NCI-H1417 (cell line): ENCODE measurements at places on chromosomes 5 and 9.
A peak's percentile ranks its signal among the peaks of the same experiment; 100 is the strongest.

- DNase-seq, result no peak
Measured at GRCh38 chr5:106116682-106117081, 1554.1 kb downstream of the EFNA5 start.

GRCh38 chr5:21649969-21650368 is 1203.2 kb downstream of the CDH12 start:
- DNase-seq, result peak; percentile 89

- DNase-seq, result no peak
Measured at GRCh38 chr9:6305954-6306563, 22.1 kb upstream of the TPD52L3 start.

DNA sequence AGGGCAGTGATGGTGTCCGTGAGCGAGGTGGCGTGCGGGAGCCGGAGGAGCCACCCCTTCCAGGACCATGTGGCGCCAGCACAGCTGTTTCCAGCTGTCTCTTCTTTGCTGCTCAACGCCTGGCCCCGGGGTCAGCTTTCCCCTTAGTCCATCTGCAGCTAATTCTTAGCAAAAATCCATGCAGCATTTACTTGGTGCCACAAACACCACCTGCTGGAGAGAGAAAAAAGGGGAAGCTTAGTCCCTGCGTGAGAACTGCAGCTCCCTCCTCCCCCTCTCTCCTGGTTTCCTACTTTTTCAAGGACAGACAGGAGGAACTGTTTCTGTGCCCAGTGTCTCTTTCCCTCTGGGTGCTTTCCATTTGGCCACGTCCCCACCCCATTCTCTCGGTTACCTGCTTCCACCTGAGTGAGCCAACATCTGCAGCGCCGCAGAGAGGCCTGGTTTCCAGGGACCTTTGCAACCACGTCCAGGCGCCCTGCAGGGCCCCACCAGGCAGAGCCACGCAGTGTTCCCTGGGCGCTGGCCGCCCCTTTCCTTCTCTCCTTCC is 3.4 kb downstream of the SLC6A19 start:
- DNase-seq, result peak; percentile 14

DNA sequence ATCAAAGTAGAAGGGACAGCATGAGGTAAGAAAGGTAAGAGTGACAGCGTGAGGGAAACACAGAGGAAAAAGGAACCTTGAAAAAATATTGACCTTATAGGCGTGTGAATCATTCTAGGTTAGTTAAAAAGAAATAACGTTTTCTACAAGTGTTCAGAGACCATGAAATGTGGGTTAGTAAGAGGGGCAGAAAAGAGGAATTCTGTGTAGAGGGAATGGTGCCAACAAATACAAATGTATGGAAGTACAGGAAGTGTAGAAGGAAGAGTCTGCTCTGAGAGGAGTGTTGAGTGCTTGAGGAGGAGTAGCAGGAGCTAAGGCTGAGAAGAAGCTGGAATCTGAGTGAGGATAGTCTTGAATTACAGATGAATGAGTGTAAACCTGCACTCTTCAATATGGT is 418.6 kb upstream of the RIOK2 start:
- no peak for DNase-seq

GRCh38 chr5:36007366-36007765 is 16.2 kb upstream of the UGT3A1 start:
- no peak for DNase-seq

DNA sequence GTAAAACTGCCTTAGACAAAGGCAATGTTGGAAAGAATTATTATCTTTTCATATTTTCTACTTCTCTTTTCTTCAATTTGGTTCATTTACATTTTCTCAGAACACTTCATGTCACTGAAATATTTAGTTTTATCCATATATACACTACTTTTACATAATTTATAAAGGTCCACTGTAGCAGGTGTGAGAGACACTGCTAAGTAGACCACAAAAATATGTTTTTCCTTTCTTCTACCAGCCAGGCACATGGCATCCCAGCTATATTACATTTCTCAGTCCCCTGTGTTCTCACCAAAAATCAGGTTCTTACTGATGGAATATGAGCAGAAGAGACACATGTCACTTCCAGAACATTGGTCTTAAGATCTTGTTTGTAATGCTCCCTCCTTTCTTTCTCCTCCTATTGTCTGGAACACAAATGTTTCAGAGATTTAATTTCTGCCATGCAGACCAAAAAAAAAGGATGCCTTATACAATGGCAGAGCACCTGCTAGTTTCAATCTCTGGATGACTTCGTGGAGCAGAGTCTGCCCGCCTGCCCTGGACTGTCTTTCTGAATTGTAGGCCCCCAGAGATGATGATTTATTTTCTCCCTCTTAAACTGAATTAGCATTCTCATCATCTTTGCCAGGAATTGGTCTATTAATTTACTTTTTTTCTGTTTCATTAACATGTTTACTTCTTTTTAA is 125.4 kb upstream of the ACOT12 start:
- DNase-seq, result no peak

- DNase-seq, result no peak
Measured at GRCh38 chr9:135876936-135877335, 30.4 kb downstream of the CAMSAP1 start.

GRCh38 chr5:91211997-91212713 is 171.0 kb downstream of the ARRDC3 start:
- no peak for DNase-seq

DNA sequence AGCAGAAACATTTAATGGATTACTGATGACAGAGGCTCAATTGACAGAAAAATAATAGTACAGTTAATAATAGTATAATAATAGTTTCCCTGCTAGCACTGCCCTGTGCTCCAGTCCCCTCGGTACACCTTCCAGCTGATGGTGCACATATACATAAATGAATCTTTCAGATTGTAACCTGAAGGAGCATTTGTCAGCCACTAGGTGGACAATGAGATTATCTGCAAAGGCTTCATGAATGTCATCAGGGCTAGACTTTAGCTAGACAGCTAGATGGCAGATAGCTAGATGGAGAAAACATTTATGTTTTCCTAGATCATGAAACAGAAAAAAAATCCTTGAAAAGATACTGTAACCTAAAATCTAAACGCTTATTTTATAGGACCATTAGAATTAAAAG is 304.4 kb upstream of the SMC2 start:
- DNase-seq, result no peak

GRCh38 chr9:135813671-135814290 is 93.6 kb downstream of the CAMSAP1 start:
- DNase-seq, result no peak

DNA sequence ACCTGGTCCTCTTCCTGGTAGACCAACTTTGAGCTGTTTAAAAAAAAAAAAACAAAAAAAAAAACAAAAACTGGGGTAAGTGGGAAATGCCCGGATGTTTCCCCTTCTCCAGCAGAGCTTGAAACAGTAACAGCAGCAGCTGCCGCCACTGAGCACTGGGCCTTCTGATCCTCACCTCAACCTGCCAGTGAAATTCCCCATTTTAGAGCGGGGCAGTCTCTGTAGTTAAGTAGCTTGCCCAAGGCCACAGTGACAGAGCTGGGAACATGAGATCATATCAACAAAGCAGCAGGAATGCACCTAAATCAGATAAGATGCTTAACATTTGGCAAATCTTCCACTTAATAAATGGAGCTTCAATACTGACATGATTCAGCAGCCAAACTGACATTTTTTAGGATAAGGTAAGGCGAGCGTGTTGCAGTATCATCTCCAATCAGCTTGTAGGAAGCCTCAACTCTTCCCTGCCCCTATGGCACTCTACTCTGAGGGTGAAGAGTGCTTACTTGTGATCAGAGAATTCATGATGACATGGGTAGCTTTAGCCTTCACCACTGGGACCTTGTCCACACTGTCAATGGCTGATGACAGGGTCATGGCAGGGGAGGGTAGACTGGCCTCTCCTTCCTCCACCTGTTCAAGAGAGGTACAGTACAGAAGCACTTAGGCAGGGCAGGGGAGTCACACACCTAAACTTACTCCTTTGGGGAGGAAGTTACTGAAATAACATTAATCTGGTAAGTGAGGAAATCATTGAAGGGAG is 9.3 kb downstream of the KIAA1191 start:
- no peak for DNase-seq

- no peak for DNase-seq
Measured at GRCh38 chr5:122954719-122955118, 81.8 kb downstream of the PPIC start.

- no peak for DNase-seq
Measured at GRCh38 chr5:35313291-35313690, 83.0 kb upstream of the PRLR start.

- no peak for DNase-seq
Measured at GRCh38 chr5:28216939-28217360, 1178.6 kb upstream of the CDH9 start.

DNA sequence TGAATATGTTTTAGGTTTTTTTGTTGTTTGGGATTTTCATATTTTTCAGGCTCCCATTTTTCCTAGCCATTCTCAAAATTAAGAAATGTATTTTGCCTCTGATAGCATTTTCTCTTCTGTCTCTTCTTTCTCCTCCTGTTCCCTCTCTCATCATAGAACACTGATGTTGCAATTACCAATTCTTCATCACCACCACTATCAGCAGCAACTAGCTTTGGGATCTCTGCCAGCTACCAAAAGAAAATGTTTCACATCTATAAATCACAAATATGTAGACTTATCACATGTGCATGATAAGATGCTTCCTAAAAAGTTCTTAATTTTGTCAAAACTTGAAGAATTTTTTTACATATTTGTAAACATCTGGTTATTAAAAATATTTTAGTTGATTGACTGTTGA is 887.1 kb downstream of the MAT2B start:
- DNase-seq, result no peak

- DNase-seq, result no peak
Measured at GRCh38 chr5:37615184-37615583, 224.7 kb downstream of the GDNF start.

DNA sequence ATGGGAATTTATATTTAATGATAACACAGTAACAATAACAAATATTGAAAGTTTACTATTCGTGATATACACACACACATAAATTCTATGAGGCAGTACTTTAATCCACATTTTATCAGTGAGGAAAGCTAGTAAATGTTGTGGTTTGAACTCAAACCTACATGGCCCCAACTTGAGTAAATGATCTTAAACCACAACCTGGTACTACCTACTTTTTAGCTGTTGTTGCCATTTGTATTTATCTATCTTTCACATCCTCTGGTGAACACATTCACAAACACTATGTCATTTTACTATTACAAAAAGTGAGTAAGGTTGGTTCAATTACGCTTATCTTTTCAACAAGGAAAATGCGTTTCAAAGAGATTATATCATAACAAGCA is 186.1 kb downstream of the SMC2 start:
- DNase-seq, result no peak

DNA sequence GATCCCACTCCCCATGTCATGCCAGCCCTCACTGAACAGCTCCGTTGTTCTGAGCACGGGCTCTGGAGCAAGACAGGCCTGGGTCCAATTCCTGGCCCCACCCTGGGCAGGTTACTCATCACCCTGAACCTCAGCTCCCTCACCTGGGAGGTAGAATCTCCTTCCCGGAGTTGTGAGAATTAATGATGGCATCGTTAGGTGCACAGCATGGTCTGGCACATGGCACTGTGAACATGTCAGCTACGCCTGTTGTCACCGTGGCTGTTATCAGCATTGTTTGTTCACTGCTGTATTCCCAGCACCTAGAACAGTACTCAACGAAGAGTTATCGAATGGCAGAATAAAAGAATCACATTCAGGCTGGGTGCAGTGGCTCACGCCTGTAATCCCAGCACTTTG is 43.0 kb downstream of the LRSAM1 start:
- DNase-seq, result no peak

GRCh38 chr9:13431222-13431536 is 151.7 kb upstream of the MPDZ start:
- peak; percentile 19 for DNase-seq

DNA sequence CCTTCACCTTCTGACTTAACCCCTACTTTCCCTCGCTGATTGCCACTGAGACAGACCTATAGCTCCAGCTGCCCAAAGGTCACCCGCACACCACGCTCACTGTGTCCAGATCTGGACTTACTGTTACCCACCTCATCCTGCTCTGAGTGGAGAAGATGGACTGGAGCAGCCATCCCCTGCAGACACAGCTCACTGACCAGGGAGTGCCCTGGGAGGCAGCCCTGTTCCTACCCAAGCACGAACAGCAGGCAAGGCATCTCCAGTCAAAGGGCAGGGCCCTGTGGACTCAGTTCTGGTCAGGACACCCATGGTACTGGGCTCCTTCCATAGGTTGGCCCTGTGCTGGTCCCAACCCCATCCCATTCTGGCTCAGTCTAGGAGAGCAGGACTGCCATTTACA is 9.5 kb upstream of the BARX1 start:
- DNase-seq, result no peak

DNA sequence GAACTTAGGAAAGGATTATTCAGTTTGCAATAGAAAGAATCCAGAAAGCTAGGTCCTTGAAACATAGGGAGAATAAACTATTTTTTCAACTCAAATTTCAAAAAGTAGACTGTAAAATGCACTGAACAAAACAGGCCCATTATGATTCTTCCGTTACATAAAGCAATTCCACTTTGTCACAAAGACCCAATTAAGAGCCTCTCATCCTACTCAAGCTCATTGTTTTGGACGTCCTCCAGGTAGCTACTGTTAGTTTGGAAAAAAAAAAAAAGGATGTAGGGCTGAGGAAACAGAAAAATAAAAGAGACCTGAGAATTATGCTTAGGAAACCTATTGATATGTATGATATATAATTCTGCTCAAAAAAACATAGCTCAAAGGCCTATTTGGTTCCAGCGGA is 74.0 kb downstream of the DIRAS2 start:
- peak; percentile 61 for DNase-seq

- no peak for DNase-seq
Measured at GRCh38 chr5:156704139-156704538, 146.0 kb upstream of the PPP1R2B start.

GRCh38 chr9:96156171-96156974 is 145.6 kb downstream of the HSD17B3 start:
- no peak for DNase-seq

GRCh38 chr5:68770551-68770950 is 323.3 kb upstream of the SLC30A5 start:
- no peak for DNase-seq

DNA sequence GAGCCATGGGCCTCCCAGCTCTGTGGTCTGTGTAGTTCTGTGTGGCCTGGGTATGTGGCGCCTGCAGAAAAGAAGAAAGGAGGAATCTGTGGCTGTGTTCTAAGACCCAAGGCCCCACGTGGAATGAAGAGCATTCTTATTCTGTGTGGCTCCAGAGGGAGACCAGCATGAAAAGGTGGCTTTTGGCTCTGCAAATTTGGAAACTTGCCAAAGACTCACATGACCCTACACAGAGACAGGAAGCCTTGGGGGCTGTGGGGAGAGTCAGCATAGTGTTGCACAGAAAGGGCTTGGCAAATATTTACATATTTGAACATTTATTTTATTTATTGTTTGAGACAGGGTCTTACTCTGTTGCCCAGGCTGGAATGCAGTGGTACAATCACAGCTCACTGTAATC is 193.3 kb downstream of the TMEM38B start:
- no peak for DNase-seq

DNA sequence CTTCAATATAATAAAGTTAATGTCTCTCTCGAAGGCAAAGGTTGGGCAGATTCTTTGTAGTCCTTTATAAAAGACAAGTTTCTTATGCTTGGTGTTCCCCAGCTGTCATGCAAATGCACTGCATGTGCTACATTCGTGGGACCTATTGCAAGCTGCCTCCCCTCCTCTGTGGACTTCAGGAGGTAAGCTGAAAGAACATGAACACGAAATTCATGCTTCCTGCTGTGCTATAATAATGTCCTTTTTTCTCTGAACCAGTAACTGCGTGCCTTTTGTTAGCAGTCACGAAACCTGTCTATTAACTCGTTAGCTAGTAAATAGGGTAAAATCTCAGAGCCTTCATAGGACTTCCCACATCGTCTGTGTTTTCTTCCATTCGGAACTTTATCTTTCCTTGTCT is 363.5 kb downstream of the CDH9 start:
- DNase-seq, result no peak

- no peak for DNase-seq
Measured at GRCh38 chr5:128615578-128615977, 77.5 kb upstream of the FBN2 start.
